MV-4-11 (cell line): ENCODE measurements at places on chromosomes 4 and X.

GRCh38 chr4:77695774-77696173 is 90.2 kb downstream of the CXCL13 start:
- DNase-seq, result peak; percentile 39

DNA sequence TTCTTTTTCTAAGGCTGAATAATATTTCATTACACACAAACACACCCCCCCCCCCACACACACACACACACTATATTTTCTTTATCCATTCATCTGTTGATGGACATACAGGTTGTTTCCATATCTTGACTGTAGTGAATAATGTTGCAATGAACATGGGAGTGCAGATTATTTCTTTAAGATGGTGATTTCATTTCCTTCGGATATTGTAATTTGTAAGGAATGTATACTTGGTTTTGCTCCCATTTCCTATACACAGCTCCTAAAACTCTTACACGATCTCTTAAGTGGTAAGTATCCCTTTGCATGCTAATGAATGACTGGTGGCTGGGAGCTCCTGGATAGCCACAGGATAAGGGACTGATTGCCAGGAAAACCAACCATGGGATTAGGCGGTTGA is 14.7 kb upstream of the RBMXL3 start:
- DNase-seq, result no peak

DNA sequence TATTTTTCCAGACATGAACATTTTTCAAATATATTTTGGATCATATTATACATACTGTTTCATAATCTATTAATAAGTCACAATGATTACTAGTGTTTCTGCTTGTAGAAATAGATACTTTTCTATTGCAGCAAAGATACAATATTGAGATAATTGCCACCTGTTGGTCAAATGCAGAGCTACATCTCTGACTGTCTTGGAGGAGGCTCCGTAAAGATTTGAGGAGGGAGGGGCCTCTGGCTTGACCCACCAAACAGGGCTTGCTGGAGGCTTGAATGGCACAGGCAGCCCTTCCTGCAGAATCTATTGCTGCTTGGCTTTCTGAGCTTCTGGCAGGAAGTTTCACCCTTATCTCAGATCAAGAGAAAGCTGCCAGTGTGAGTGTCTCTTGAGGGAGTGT is 99.3 kb upstream of the ARMCX2 start:
- peak; percentile 4 for DNase-seq

GRCh38 chr4:122710434-122711308 is 21.8 kb upstream of the BBS12 start:
- DNase-seq, result peak; percentile 28

DNA sequence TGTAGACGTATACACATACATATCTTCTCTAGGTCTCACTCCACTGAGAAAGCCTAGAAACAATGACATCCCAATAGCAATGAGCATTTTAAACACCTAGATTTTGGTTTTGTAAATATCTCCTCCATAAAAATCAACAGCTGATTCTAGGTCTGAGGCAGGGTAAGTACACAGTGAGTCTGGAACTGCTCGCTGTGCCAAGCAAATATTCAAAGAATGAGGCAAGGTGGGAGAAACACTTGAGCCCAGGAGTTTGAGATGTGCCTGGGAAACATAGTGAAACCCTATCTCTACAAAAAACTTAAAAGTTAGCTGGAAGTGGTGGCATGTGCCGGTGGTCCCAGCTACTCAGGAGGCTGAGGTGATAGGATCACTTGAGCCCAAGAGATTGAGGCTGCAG is 22.2 kb downstream of the ABCG2 start:
- DNase-seq, result no peak

DNA sequence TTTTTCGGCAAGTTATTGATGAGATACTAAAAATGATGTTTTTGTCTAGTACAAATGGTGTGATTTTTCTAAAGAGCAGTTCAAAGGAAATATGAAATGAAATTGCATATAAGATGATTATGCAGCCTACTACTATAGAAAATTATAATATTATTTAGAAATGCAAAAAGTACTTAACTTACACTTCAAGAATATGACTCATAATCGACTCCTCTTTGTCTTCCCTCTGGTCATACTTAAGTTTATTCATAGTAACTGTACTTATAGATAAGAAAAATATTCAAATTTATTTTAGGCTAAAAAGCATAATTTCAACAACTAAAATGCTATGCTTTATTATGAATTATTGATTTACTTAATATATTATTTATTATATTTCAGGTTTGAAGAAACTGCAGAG is 33.2 kb downstream of the CEP44 start:
- DNase-seq, result no peak

GRCh38 chr4:121256887-121257466 is 92.9 kb upstream of the TNIP3 start:
- DNase-seq, result no peak
